ENCODE measurements at places on chromosomes 7 and 10.

GRCh38 chr10:132407846-132408278 lies 10.9 kb downstream of the PWWP2B start:
- DNase-seq: peak; percentile 37

GRCh38 chr7:64312826-64313225 lies 935 bp upstream of the ZNF736 start:
- no peak for DNase-seq

DNA sequence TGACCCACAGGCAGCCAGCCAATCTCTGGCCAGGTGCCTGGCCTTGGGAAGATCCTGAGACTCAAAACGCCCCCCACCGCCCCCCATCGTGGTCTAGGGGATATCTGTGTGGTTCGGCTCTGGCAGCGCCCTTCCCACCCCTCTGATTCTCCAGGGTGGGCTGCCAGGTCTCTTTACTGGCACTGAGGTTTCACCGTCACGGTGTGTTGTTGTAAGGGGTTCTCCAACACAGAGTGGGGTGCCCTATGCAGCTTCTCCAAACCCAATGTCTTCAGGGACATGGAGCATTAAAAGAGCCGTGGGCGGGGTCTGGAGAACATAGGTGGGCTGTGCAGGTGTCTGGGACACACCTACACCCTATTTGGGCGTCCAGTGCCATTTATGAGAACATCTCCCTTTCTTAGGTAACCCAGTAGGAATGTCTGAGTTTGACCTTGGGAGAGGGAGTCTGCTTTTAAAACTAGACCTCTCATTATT lies 1.5 kb downstream of the MAFK start:
- DNase-seq: no peak

DNA sequence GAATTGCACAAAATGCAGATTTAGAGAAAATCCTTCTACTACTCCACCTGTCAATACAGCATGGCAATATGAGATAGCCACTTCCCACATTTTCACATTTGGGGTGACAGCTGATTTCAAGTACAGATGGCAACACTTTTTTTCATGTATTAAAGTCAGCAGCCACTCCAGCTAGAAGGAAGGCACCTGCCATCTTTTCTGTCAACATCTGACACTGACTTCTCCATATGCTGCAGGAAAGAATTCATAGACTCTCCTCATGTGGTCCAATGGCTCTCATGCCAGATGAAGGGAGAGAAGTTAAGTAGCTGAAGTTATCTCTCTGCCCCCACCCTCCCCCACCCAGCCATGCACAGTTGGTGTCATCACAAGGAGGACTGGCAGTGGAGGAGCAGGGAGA lies 912.0 kb downstream of the SORCS1 start:
- DNase-seq: no peak

- no peak for DNase-seq
Measured at GRCh38 chr10:86375204-86375603, 8.6 kb upstream of the GRID1 start.

GRCh38 chr10:100153239-100153825 lies 32.5 kb downstream of the ERLIN1 start:
- no peak for DNase-seq

- no peak for DNase-seq
Measured at GRCh38 chr7:43528576-43529354, 54.1 kb upstream of the STK17A start.

- no peak for DNase-seq
Measured at GRCh38 chr7:117399820-117400422, 27.4 kb downstream of the ASZ1 start.

- DNase-seq: no peak
Measured at GRCh38 chr10:29481906-29482440, 152.8 kb downstream of the SVIL start.

- peak; percentile 49 for DNase-seq
Measured at GRCh38 chr7:93890464-93891068, at the start of gene TFPI2. TSS of gene TFPI2 (minus strand) at chr7:93890753. CDS start at chr7:93890678, 75 bp downstream.

DNA sequence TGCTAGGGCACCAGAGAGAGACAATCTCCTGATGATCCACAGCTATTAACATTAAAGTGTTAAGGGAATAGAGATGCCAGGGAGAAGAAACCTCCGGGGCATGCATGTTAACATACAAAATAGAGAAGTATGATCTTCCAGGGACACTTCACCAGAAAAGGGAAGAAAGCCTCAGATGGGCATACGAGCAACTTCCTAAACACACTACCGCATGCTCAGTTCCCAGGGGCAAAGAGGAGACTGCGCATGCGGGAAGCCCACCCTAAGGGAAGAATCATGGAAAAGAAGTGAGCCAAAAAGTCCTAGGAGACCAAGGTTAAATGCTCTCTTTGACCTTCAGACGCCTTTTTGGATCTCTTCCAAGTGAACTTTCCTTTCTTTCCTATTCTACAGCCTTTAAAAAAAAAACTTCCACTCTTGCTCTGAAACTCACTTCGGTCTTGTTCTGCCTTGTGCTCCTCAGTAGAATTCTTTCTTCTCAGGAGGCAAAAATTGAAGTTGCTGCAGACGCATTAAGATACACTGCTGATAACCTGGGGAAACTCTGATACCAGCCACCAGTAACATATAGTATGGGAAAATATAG lies 1211.3 kb downstream of the REEP3 start:
- DNase-seq: no peak

- peak; percentile 28 for DNase-seq
Measured at GRCh38 chr7:106367018-106367420, 82.2 kb upstream of the NAMPT start.

DNA sequence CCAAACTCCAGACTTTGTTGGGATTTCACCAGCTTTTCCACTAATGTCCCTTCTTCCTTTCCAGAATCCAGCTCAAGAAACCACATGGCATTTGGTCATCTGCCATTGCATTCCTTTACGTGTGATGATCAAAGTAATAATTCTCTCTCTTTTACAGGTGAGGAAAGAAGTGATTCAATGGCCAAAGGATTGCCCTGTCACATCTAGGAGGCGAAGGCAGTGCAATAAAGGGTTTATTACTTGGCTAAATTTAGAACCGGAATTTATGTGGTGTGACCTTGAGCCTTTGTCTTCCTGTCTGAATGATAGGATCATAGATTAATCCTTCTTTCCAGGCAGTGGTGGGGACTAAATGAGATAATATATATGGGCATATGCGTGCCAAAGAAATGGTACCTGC lies 58.3 kb upstream of the COBL start:
- DNase-seq: no peak

DNA sequence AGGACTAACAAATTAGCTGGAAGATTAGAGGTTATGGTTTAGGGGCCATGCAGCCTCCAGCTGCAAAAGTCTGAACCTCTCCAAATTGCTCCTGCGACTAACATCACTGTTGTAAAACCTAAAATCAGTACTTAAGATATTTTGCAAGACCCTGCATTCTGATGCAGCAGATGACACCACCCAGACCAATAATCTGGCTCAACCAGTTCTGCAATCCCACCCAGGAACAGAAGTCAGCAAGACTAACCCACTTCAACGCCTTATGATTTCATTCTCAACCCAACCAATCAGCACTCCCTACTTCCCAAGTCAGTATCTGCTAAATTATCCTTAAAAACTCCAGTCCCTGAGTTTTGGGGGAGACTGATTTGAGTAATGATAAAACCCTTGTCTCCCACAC lies 250.8 kb upstream of the MBL2 start:
- no peak for DNase-seq

- no peak for DNase-seq
Measured at GRCh38 chr10:46321770-46322169, 35.0 kb downstream of the ANTXRL start.
